ENCODE measurements at places on chromosomes 7 and 10.

DNA sequence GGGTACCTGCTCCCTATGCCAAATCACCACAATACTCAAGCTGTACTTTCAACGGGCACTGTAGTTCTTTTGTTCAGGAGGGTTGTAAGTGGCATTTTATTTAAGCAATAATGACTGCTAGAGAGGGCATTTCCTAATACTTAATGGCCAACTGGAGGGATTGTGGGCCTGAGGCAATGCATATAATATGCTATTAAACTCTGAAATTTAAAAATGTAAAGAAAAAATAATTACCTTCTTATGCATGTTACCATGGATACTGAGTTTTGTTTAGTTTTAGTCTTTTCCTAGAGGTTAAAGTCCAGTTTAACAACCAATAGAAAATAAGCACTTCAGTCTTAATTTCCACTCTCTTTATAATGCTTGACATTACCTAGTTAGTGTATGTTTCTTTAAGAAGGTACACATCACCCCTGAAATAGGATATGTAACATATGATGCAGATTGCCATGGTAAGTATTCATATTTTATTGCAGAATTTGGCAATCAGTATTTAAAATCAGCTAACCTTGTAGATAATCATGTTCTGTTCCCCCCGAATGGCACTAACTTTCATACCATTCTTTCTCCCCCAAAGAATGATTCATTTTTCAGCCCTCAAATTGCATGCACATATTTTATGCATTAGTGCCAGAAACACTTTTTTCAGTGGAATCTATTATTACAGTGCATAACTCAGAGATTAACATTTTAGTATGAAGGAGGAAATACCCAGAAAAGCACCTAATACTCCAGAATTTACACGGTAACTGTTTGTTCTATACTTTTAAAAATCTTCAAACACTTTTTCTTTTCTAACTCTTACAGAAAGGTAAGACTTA lies 90.3 kb upstream of the ZNF438 start:
- no peak for DNase-seq

- DNase-seq = no peak
These were observed 108.6 kb downstream of the SRI start for GRCh38 chr7:88111140-88111743.

- peak; percentile 70 for DNase-seq
These were observed 841 bp downstream of the GLUD1 start for GRCh38 chr10:87093632-87094372.

- no peak for DNase-seq
These were observed 26.7 kb downstream of the MKLN1 start for GRCh38 chr7:131354390-131354789.

DNA sequence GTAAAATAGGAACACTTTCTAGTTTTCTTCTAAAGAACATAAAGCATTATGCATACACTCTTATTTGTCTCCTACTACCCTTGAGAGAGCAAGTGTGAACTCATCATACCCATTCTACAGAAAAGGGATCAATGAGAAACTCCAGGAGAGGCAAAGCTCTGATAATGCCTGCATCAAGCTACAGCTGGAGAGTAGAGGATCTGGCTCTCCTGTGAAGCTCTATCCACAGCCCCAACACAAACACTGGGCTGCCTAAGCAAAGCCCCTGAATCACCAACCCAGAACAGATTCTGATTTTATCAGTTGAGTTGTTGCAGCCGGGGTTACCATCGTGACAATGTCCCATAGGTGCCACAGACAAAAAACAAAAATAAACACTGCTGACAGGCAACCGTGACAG lies 74.9 kb downstream of the NUDCD3 start:
- DNase-seq = no peak

GRCh38 chr7:99407872-99408378 lies 472 bp downstream of the PDAP1 start:
- DNase-seq = no peak

DNA sequence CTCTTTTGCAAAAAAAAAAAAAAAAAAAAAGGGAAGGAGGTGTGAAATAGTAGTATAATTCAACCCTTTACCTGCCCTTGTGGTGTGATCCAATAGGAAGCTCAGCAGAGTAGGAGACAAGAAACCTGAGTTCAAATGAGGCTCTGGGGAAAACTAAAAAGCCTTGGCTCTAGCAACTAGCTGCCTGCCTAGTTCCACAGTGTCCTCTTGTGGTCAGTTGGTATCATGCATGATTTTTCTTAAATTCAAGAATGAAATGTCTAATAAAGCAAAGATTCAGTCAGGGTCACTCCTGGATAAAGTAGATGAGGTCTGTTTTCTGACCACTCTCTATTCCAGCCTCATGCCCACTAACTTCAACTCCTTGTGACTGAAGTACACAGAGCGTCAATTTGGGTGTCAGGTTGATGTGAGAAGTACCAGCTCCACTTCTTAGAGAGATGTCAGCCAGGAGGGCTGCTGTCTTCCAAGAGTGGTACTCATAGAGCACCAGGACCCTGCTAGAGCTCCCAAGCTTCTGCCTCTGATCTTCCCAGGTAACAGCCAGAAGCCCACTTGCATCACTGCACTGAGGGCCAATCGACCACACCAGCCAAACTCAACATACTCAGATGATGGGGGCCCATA lies 10.5 kb downstream of the LSM5 start:
- DNase-seq = no peak

DNA sequence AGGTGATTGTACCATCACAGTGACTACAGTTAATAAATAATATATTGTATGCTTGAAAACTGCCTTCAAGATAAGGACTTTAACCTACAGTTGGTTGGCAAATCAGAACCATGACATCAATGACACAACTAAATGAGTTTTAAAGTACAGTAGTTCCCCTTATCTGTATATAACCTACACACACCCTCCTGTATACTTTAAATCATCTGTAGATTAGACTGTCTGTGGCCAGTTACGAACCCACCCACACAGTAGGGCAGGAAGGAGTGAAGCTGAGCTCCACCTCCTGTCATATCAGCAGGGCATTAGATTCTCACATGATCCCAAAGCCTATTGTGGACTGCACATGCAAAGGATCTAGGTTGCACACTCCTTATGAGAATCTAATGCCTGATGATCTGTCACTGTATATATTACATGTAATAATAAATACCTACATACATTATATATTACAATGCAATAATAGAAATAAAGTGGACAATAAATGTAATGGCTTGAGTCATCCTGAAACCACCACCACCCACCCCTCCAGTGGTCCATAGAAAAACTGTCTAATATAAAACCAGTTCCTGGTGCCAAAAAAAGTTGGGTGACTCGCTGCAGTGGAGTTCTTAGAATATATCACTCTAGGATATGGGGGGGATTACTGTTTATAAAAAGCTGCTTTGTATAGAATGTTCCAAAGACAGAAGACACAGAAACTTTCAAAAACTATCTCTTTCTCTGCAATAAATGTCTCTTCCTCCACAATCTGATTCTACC lies 5.6 kb downstream of the TPK1 start:
- no peak for DNase-seq

GRCh38 chr7:128777156-128778123 lies 1.8 kb upstream of the OPN1SW start:
- DNase-seq = no peak
